Endothelial cell (in vitro differentiated cells): ENCODE measurements at places on chromosomes 4 and X.

DNA sequence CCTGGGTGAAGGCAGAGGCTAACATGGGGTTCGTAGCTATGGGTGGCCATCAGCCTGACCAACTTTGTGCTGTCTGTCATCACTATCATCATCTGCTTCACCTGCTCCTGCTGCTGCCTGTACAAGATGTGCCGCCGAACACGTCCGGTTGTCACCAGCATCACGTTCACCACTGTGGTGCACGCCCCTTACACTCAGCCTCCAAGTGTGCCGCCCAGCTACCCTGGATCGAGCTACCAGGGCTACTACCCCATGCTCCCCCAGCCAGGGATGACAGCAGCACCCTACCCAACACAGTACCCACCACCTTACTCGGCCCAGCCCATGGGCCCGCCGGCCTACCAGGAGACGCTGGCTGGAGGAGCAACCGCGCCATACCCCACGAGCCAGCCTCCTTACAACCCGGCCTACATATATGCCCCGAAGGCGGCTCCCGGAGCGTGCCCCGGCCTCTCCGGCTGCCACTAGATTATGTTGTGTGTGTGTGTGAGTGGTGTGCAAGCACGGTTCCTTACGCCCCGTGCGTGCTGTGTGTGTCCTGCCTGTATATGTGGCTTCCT lies 238.1 kb upstream of the ZCCHC13 start:
- no peak overlapping the region for H3K4me3 ChIP-seq
- no peak overlapping the region for H3K27ac ChIP-seq
- DNase-seq, result no peak
- peaks cover 10% of the 10 kb centered on the region for H3K36me3 ChIP-seq
- H3K27me3 ChIP-seq, result peaks cover 1% of the 10 kb centered on the region

GRCh38 chr4:172945611-172946010 lies 223.0 kb upstream of the GALNT7 start:
- H3K4me1 ChIP-seq, result peaks cover 24% of the 10 kb centered on the region
- H3K27me3 ChIP-seq, result peaks cover 3% of the 10 kb centered on the region
- no peak overlapping the region for H3K4me3 ChIP-seq
- H3K36me3 ChIP-seq, result no peaks in the 10 kb centered on the region
- H3K27ac ChIP-seq, result peak overlapping the region; percentile 19
- DNase-seq, result no peak

DNA sequence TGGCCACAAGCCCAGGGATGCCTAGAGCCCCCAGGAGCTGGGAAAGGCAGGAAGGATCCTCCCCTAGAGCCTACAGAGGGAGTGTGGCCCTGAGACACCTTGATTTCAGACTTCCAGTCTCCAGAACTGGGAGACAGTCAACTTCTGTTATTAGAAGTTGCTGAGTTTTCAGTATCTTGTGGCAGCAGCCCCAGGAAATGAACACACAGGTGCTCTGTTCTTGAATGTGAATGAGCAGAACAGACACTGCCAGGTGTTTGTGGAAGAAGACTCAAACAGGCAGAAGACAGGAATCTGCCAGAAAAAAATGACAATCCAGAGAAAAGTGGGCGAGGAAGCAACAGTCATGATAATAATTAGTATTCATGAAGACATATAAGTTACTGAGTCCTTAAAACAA lies 64.5 kb upstream of the STS start:
- H3K4me3 ChIP-seq, result no peak overlapping the region
- no peak for DNase-seq

DNA sequence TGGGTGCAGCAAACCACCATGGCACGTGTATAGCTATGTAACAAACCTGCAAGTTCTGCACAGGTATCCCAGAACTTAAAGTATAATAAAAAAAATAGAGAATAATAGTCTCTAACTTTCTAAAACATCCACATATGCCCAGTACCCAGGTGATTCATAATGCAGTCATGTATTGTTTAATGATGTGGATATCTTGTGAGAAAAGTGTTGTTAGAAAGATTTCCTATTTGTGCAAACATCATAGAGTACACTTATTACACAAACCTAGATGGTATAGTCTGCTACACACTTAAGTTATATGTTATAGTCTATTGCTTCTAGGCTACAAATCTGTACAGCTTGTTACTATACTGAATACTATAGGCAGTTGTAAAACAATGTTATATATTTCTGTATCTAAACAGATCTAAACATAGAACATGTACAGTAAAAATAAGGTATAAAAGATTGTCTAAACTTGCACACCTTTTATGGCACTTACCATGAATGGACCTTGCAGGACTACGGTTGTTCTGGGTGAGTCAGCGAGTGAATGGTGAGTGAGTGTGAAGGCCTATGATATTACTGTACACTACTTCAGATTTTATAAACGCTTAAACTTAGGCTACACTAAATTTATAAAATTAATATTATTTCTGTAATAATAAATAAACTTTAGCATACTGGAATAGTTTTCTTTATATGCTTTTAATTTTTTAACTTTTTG lies 232.2 kb upstream of the SLIT2 start:
- H3K4me3 ChIP-seq, result no peak overlapping the region
- peaks cover 3% of the 10 kb centered on the region for H3K36me3 ChIP-seq
- no peak for DNase-seq
- H3K4me1 ChIP-seq, result no peaks in the 10 kb centered on the region
- no peak overlapping the region for H3K27ac ChIP-seq
- peaks cover 4% of the 10 kb centered on the region for H3K27me3 ChIP-seq

DNA sequence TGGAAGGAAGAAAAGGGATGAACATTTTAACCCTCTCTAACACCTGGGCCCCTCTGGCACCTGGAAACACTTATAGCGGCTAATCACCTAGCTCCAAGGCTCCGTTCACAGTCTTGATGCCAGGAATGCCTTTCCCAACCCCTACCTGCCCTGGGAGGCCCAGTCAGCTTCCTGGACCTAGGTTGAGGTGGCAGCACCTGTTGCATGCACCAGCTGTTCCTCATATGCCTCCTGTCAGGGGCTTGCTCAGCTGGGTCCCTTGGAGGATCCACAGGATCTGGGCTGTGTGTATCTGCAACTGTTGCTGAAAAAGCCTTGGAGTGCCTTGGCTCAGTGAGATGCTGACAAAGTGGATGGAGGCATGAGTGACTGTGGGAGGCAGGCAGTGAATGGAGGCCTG lies 4.4 kb downstream of the CFP start:
- DNase-seq, result no peak
- peaks cover 10% of the 10 kb centered on the region for H3K4me1 ChIP-seq
- H3K36me3 ChIP-seq, result peaks cover 7% of the 10 kb centered on the region
- no peak overlapping the region for H3K27ac ChIP-seq

DNA sequence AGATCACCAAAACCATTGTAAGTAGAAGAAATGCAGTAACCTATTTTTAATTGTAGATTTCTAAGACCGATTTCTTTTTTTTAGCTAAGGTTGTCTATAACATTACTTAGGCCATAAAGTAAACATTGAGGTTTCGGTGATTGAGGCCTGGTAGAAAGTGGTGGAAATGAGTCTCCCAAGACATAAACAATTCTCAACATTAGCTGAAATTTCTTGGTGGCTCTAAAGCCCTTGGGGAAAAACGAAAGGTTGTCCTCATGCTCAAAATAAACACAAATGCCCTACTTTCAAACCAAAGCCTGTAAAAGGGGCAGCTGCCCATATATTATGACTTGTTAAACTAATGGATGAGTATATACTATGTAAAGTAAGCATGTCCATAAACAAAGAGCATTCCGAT lies 98.8 kb downstream of the SCFD2 start:
- peaks cover 10% of the 10 kb centered on the region for H3K36me3 ChIP-seq
- no peak overlapping the region for H3K27ac ChIP-seq
- H3K4me1 ChIP-seq, result no peaks in the 10 kb centered on the region
- no peak overlapping the region for H3K4me3 ChIP-seq

DNA sequence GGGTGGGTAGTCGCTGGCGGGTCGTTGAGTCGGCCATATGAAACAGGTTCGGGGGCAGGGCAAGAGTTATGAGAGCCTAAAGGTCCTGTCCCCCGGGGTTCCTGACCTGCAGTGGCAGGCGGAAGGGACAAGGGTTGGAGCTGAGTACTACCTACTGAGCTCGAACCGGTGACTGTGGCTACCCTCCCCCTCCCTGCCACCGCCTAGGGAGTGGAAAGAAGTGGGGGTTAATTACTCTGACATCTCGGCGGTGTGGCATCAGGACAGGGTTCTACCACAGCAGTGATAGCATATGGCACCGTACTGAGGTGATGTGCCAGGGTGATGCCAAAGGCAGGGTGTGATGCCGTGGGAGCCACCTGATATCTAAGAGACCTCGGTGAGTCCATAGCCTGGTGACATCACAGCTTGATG lies 307 bp downstream of the ATG4A start:
- H3K4me3 ChIP-seq, result no peak overlapping the region
- peaks cover 2% of the 10 kb centered on the region for H3K4me1 ChIP-seq
- H3K36me3 ChIP-seq, result no peaks in the 10 kb centered on the region
- H3K27me3 ChIP-seq, result no peaks in the 10 kb centered on the region

DNA sequence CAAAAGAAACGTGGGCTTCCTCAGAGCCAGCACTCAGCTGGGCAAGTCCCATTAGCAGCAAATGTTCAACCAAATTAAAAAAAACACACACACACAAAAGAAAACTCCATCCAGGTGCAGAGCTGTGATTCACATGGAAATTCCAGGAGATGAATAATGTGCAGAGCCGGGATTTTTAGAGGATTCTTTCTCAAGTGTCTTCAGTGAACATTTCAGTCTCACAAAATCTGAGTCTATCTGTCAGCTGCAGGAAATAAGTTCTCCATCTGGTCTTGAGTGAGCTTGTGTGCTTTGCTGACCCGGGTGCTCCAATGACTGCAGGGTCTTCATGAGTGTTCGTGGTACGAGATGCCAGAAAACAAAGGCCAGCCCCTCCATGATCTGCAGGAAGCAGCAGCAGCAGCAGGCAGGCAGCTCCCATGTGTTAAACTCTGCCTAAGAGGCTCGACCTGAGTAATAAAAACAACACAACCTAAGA lies 44.3 kb downstream of the RASGEF1B start:
- no peak overlapping the region for H3K4me3 ChIP-seq
- no peak for DNase-seq
- H3K4me1 ChIP-seq, result peaks cover 6% of the 10 kb centered on the region

DNA sequence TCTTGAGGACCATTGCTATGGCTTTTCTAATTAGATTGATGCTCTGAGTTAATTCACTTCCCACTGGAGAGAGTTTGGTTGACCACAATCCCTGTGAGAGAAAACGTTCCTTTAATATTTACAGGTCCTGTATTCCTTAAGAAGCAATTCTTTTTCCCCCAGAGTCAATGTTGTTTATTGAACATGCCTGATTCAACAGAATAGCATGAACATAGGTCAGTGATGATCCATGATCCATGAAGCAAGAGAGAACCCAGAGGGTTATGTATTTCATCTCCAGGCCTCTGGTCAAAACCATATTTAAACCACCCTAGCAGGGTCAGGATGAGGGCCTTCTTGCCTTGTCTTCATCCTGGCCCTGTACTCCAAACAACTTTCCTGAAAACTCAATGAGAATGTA lies 39.4 kb upstream of the EFHC2 start:
- H3K36me3 ChIP-seq, result no peaks in the 10 kb centered on the region
- no peak for DNase-seq
- no peak overlapping the region for H3K27ac ChIP-seq
- H3K4me3 ChIP-seq, result no peak overlapping the region
- no peaks in the 10 kb centered on the region for H3K4me1 ChIP-seq

DNA sequence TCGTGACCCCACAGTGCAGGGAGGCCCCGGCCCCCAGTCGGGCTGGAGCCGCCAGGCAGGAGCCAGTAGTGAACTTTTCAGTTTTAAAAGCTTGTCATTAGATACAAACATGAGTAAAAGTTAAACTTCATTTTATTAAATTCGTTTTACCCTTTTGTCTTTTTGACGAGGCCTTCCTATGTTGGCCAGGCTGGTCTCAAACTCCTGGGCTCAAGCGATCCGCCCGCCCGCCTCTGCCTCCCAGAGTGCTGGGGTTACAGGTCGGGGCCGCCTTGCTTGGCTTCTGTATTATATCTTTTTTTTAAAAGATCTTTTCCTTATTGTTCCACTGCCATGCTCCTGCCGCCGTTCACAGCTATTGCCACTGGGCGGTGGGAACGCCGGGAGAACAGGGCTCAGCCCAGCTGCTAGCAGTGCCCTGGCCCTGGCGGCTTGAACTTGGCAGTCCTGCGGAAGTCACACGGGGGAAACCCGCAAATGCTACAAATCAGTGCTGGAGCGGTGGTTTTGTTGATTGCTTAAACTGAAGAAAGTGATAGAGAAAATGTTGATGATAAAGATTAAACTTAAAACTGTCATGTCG lies 968 bp upstream of the NELFA start:
- DNase-seq, result peak; percentile 69
- peak overlapping the region; percentile 37 for H3K27ac ChIP-seq
- peaks cover 12% of the 10 kb centered on the region for H3K36me3 ChIP-seq
- peak overlapping the region; percentile 91 for H3K4me3 ChIP-seq
- H3K4me1 ChIP-seq, result peaks cover 13% of the 10 kb centered on the region

- no peaks in the 10 kb centered on the region for H3K36me3 ChIP-seq
- DNase-seq, result no peak
- no peak overlapping the region for H3K4me3 ChIP-seq
- H3K27ac ChIP-seq, result no peak overlapping the region
These were observed 109.3 kb upstream of the NUDT6 start for GRCh38 chr4:123031664-123032063.

GRCh38 chr4:24482871-24483270 lies 101.5 kb downstream of the DHX15 start:
- H3K36me3 ChIP-seq, result no peaks in the 10 kb centered on the region
- no peak overlapping the region for H3K4me3 ChIP-seq
- H3K4me1 ChIP-seq, result peaks cover 3% of the 10 kb centered on the region
- peaks cover 2% of the 10 kb centered on the region for H3K27me3 ChIP-seq
- DNase-seq, result no peak

- peaks cover 3% of the 10 kb centered on the region for H3K27me3 ChIP-seq
- DNase-seq, result no peak
- H3K4me1 ChIP-seq, result peaks cover 3% of the 10 kb centered on the region
- no peak overlapping the region for H3K27ac ChIP-seq
- no peak overlapping the region for H3K4me3 ChIP-seq
These were observed 32.1 kb downstream of the GATB start for GRCh38 chr4:151728679-151729078.

DNA sequence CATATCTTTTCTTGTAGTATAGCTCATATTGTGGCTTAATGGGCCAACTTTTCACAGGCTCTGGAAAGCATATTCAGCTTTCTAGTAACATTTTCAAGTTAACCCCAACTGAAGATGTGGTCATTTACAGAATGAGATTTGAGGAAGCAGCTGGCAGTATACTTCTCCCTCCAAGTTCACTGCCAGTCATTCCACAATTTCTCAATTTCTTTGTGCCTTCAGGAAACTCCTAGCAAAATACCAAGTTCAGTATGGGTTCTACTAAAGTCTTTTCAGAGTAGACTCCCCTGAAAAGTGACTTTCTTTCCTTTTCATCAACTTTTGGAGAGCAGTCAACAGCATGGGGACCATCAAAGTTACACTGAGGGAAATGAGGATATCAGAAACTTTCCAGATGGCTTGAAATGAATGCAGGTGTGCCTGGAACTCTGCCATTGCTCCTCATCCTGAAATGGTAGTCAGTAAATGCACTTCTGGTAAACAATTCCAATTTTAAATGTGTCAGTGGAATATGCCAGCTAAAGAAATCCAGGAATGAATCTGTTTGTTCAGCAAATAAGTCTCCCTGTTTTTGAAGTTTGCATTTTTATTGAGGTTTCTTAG lies 81.5 kb upstream of the TEX13D start:
- H3K27me3 ChIP-seq, result no peaks in the 10 kb centered on the region
- no peaks in the 10 kb centered on the region for H3K36me3 ChIP-seq
- H3K4me1 ChIP-seq, result no peaks in the 10 kb centered on the region
- DNase-seq, result no peak
